ENCODE measurements at places on chromosomes 7 and 10.
A peak's percentile ranks its signal among the peaks of the same experiment; 100 is the strongest.

DNA sequence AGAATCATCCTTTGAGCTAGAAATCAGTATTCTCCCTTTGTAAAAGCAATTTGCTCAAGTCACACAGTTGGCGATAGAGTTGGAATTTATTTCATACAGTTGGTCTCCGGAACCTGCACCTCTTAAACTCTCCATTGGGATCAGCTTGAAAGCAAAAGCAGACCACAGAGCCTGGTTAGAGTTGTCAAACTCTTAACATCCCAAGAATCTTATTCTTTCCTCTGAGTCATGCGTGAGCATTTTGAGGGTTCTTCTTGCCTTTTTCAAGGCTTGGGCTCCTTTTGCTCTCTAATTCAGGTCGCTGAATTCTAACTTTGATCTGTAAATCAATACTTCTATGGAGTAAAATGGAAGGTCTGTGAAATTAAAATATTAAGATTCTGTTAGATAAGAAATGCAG is 19.6 kb upstream of the SCIN start:
- peak; percentile 43 for DNase-seq
- peak overlapping the region; percentile 50 for H3K4me3 ChIP-seq
- H3K27ac ChIP-seq: peak overlapping the region; percentile 51
- peaks cover 57% of the 10 kb centered on the region for H3K4me1 ChIP-seq
- H3K27me3 ChIP-seq: peaks cover 2% of the 10 kb centered on the region

DNA sequence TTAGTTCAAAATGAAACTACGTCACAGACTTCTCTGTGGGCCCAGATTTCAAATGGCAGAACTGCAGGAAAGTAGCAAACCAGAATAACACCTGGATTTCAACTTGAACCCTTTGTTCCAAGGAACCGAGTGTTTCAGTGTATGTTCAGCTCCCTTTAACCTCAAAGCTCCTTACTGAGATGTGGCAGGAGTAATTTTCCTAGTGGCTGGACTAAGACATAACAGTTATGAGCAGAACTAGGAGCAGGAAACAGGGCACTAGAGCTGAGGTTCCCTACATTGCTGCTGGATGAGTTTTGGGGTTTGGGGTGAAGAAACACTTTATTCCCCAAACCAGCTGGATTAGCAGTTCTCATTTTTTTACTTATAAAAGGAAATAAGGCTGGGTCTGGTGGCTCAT is 50.1 kb downstream of the NSUN6 start:
- peak; percentile 8 for DNase-seq
- H3K4me1 ChIP-seq: peaks cover 11% of the 10 kb centered on the region
- H3K4me3 ChIP-seq: no peak overlapping the region

GRCh38 chr7:37713613-37714012 is 30.0 kb downstream of the GPR141 start:
- no peaks in the 10 kb centered on the region for H3K4me1 ChIP-seq
- no peak for DNase-seq
- H3K4me3 ChIP-seq: no peak overlapping the region
- H3K27me3 ChIP-seq: no peaks in the 10 kb centered on the region
- no peaks in the 10 kb centered on the region for H3K36me3 ChIP-seq

- H3K4me1 ChIP-seq: 0 out of 2 replicates have a peak, but pooled peaks cover 3% of the 10 kb centered on the region
- H3K36me3 ChIP-seq: peaks cover 12% of the 10 kb centered on the region
- no peak for DNase-seq
- no peak overlapping the region for H3K27ac ChIP-seq
- H3K4me3 ChIP-seq: no peak overlapping the region
Measured at GRCh38 chr10:16765509-16766375, 51.5 kb downstream of the RSU1 start.

DNA sequence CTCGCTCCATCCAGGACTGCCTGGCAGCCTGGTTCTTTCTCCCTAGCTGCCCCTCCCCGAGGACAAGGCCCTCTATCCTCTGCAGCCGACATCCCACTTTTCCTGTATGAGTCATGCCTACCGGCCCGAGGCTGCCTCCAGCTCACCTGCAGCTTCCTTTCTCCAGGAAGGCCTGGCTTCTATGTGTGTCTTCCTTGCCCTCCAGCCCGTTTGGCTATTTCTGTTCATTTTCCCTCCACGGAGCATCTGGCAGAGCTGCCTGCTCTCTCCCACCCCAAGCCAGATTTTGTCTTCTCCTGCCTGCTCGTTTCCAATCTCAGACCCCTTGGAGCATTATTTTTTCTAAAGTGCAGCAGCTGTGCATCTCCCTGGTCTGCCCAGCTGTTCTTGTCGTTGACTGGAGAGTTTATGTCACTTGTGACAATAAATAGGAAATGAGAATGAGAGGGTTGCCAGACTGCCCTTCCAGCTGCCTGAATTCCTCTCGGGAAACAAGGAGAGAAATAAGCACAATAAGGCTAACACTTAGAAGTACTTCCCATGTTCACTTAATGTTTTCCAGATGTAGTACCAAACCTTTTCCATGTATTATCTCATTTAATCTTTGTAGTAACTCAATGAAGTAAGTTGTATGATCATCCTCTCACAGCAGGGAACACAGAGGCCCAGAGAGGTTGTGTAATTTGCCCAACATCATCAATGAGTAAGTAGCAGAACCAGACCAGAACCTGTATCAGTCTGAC is 19.7 kb downstream of the UBTD1 start:
- H3K36me3 ChIP-seq: no peaks in the 10 kb centered on the region
- no peaks in the 10 kb centered on the region for H3K27me3 ChIP-seq
- DNase-seq: peak; percentile 19
